CD4-positive, alpha-beta T cell treated with Interleukin-17A for 1 hour (primary cell): ENCODE measurements at places on chromosomes 3 and 15.

DNA sequence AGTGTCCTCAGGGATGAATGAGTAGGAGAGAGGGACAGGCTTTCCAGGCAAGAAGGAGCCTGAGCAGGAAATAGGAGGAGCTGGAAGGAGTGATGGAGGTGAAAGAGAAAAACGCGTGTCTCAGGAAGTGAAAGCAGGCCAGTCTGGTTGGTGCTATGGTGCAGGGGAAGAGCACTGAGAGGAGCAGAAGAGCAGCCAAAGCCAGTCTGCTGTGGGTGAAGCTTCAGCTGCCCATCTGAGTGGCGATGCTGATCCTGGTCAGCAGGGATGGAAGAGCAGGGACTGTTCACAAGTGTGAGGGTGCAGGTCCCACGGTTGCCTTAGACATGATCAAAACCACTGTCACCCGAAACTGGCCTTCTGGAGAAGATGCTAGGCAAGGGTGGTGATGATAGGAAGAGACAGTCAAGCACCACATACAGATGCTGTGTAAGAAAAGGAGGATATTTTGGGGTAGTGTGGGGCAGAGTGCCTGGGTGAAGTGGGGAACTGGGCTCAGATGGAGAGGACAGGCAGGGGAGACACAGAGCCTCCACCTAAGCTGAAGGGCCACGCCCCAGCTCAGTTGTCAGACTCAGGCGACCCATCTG is 5.5 kb upstream of the KY start:
- DNase-seq, result no peak

GRCh38 chr15:96076350-96076749 is 254.2 kb upstream of the NR2F2 start:
- DNase-seq, result no peak

DNA sequence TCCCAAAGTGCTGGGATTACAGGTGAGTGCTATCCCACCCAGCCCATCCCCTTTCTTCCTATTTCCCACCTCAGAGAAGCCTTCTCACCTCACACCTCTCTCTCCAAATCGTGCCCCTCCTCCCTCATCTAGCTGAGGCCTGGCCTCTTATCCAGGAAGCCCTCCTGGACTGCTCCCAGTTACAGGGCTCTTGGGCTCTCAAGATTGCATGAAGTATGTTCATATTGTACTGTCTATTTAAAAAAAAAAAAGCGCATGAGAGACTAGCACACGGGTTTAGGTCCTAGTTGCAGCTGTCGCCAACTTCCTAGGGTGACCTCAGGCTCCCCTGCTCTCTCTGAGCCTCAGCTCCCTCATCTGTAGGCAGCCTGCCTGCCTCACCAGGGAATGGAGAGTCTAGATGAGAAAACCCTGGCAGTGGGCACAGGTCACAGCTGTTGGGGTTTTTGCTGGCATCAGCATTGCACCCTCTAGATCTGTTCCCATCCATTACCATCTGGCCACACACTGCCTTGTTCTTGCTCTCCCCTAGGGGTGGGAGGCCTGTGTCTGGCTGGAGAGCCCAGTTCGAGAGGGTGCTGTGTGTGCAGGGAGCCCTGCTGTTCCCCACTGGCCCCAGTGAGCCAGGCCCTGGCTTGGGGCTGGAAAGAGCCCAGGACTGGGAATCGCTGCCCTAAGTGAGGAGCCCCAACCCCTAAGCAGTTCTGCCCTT is 24.2 kb upstream of the C15orf39 start:
- no peak for DNase-seq

GRCh38 chr3:196055683-196056270 is 26.1 kb downstream of the TFRC start:
- no peak for DNase-seq

DNA sequence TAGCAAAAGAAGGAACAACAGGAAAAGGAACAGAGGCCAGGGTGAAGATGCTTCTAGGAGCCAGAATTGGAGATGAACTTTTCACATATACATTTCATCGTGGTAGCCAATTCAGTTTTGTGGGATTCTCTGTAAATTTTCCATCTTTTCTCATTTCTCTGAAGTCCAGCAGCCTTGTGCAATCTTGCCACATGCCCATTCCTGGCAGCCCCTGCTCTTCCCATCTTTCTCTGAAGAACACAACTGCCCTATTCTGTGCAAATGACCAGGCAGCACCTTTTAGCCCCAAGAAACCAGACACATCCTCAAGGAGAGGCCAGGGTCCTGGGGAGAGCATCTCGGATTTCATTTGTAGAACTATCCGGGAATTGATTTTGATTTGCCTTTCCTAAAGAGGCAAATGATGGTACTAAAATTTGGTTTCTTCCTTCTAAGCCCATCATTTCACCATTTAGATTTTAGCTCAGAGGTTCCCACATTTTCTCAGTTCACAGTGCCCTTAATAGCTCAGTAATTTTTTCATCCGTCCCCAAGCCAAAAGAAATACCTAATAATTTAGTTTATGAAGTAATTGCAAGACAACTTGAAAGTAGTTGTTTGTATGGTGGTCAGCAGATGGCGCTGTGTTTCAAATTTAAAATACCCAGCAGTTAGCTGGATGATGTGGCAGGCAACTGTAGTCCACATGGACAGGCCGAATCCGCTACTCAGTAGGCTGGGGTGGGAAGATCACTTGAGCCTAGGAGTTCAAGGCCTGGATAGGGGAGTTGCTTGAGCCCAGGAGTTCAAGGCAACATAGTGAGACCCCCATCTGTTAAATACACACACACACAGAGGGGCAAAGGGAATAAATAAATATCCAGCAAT is 61.3 kb upstream of the ACKR4 start:
- DNase-seq, result peak; percentile 57
